Stimulated activated CD8-positive, alpha-beta memory T cell treated with anti-CD3 and anti-CD28 coated beads, Interleukin-2, amount 100 ng/mL, for 1 hour (primary cell): ENCODE measurements at places on chromosomes 5 and 9.

- DNase-seq = no peak
These were observed 113.3 kb upstream of the RAD23B start for GRCh38 chr9:107169796-107170195.

GRCh38 chr5:39494107-39494510, 69.3 kb upstream of the DAB2 start:
- DNase-seq = no peak

DNA sequence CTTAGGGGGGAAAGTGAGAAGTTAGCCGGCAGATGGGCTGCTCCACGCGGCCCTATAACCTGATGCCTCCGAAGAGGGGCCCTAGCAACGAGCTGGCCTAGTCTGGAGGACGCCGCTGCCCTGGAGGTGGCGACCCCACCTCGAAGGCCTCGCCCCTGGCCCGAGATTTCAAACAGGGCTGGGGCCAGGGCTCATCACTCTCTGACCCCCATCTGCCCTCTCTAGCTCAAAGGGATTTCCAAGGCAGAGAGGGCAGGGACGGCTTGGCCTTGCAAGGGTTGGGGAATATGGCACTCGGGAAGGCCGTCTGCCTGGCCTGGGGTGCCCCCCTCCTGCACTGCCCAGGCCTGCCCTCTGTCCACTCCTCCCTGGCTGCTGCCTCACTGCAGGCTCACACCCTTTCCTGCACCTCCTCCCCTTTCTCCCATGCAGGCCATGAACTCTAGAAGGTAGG, 25.5 kb upstream of the TIFAB start:
- no peak for DNase-seq

- DNase-seq = no peak
These were observed 13.7 kb downstream of the TUT7 start for GRCh38 chr9:86340356-86341006.

DNA sequence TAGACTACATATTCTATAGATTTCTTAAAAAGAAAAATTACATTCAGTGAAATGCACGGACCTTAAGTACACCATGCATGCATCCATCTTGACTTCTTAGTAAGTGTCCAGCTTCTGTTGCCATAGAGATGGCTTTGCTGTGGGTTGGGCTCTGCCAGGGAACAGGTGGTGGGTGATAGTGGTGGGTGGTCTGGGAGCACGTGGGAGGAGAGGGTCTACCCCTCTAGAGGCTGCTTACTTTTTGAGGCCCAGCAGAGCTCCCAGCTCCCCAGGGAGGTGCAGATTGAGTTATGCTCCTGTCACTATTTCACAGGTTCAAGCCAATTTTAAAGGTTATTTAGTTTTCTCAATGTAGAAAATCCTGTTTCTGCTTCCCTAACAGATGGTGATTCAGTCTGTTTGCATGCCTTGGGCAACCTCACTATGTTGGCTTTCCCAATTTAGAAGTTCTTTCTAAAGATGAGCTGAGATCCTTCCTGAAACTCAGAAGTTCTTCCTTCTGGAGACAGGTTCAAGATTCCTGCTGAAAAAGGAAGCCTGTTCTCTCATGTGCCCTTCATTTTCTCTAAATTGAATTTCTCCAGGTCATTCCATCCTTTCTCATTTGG, 107.4 kb upstream of the LHFPL2 start:
- DNase-seq = no peak

DNA sequence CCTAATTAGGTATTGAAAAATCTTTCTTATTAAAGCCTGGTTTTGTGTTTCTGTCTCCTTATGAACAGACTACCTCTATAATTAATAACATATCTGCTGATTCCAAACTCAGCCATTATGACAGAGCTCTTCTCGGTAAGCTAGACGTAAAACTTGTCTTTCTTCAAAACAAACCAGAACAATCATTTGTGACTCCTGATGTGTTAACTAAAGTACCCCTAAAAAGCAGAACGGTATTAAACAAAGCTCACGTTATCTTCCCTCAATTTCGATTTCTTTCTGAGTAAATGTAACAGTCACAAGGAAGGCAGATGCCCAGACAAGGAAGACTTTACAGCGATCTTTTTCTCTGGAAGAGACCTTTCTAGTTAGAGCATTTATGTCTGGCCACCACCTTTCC, 1.8 kb downstream of the SEMA5A start:
- no peak for DNase-seq

GRCh38 chr5:172798422-172799215, 27.6 kb upstream of the DUSP1 start:
- DNase-seq = no peak

DNA sequence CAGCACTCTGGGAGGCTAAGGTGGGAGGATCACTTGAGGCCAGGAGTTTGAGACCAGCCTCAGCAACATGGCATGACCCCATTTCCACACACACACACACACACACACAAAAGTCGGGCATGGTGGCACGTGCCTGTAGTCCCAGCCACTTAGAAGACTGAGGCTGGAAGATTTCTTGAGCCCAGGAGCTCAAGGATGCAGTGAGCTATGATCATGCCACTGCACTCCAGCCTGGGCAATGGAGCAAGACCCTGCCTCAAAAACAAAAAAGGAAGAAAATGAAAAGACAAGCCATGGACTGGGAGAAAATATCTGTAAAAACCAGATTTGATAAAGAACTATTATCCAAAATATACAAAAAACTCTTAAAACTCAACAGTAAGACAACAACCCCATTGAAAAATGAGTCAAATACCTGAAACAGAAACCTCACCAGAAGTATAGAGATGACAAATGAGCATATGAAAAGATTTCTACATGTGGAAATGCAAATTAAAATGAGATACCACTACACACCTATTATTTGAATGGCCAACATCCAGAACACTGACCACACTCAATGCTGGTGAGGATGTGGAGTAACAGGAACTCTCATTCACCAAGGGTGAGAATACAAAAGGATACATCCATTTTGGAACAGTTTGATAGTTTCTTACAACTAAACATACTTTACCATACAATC, 24.7 kb downstream of the DNAJA1 start:
- no peak for DNase-seq

GRCh38 chr5:10704949-10705621, 55.9 kb downstream of the DAP start:
- DNase-seq = no peak

- DNase-seq = no peak
These were observed 119.3 kb downstream of the GALNT10 start for GRCh38 chr5:154309805-154310204.

DNA sequence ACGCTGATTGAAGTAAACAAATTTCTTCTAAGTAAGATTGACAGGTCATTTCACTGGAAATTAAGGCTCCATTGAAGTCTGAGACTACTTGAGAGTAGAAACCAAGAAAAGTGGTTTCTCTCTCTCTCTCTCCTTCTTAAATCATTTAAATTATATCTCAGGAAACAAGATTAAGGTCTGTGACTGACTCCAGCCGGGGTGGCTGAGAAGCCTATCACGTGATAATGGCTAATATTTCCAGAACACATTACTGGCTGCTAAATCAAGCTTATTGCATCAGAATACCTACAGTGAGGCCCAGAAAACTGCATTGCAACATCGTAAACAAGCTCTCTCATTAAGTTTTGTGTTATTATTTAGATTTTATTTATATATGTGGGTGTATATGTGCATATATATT, 88.4 kb downstream of the PTCD2 start:
- no peak for DNase-seq

GRCh38 chr9:131020388-131020787, 11.4 kb downstream of the LAMC3 start:
- DNase-seq = no peak

- no peak for DNase-seq
These were observed 140.8 kb downstream of the BNC2 start for GRCh38 chr9:16729651-16730050.

GRCh38 chr5:36164461-36164860, 12.6 kb downstream of the SKP2 start:
- no peak for DNase-seq

GRCh38 chr5:37182667-37183066, 66.5 kb downstream of the CPLANE1 start:
- no peak for DNase-seq

GRCh38 chr9:21770871-21771560, 31.4 kb upstream of the MTAP start:
- DNase-seq = no peak

DNA sequence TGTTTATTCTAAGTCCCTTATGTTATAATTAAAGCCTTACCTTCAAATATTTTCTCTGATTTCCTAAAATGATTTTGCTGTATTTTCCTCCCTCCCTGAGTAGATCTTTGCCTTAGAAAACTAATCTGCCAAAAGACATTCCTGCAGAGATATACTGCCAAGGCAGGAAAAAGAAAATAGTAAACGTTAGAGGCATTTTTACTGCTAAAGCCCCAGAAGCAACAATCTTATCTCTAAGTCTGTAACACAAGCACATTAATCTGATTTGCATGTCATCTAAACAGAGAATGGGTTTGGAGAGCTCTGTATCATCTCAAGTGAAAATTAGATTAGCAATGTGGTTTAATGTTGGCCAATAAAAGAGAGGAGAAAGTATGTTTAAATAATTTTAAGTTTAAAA, 847.7 kb downstream of the MAT2B start:
- DNase-seq = no peak

DNA sequence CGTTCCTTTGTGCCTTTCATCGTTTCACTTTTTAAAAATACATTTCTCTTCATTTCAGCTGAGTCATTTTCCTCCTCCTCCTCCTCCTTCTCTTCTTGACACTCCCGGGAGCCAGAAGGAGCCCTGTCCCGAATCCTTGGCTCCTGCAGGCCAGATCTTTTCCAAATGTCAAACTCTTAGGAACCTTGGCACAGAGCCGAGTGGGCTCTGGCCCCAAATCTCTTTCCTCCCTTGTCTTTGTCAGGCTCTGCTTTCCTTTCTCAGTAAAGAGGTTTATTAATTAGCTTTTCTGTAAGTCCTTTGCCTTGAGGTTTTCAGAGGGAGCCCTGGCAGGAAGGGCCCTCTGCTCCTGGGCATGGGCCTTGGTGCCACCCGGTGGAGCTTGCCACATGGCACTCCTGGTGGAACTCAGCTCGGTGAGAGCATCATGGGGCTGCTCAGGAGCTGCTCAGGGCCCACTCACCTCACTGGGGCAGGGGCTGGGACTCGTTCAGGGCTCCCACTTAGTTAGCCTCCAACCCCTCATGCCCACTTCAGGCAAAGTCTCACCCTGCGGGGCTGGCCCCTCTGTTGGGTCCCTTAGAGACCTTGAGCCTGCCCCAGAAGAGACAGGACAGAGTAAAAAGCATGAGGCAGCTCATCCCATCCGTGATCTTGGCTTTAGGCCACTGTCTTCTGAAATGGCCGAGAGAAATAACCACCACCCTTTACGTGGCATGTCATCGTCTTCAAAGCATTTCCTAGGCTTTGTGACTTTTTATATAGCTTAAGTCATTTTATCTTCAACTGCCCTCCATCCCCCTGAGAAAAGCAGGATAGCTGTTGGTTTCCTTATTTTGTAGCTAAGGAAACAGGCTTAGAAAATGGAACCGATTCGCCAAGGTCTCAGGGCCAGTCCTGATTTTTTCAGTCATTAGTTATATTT, 17.1 kb downstream of the STC2 start:
- no peak for DNase-seq
